A375 (cell line): ENCODE measurements at places on chromosomes 5 and 9. TPM values are rescaled to one million over a fixed set of nuclear protein-coding genes. Genes with fewer than 3 reads are reported as not detected.

Gene ASPN
- total RNA-seq: not detected in 2 replicates

Gene CBY3
- total RNA-seq: not detected in 2 replicates

Gene GLRA1
- total RNA-seq: not detected in 2 replicates

Gene RMRP
- 24,429 and 35,489 TPM in 2 replicates for total RNA-seq

Gene FBP2
- not detected in 2 replicates for total RNA-seq

Gene EQTN
- total RNA-seq: not detected in 2 replicates

Gene CDKN2B-AS1
- 0.08 TPM in 1 of 2 replicates, not detected in the other for total RNA-seq

Gene PAEP
- 0.27 and 0.41 TPM in 2 replicates for total RNA-seq

Gene MCIDAS
- total RNA-seq: 2.9 and 3.5 TPM in 2 replicates

Gene PRXL2C
- total RNA-seq: 5.8 and 6.3 TPM in 2 replicates

Gene HAVCR1
- not detected in 2 replicates for total RNA-seq

Gene KIF27
- 1.3 and 3.0 TPM in 2 replicates for total RNA-seq

Gene ECSCR
- total RNA-seq: 1.2 TPM in 1 of 2 replicates, not detected in the other

Gene ACTBL2
- total RNA-seq: 0.26 and 0.56 TPM in 2 replicates

Gene SHB
- total RNA-seq: 29.7 and 31.8 TPM in 2 replicates

Gene PTGDS
- total RNA-seq: 1.4 TPM in 1 of 2 replicates, not detected in the other

Gene PRSS3
- total RNA-seq: not detected in 2 replicates

Gene EGFLAM
- total RNA-seq: 5.3 and 5.5 TPM in 2 replicates

Gene RABL6
- total RNA-seq: 57.9 and 69.5 TPM in 2 replicates

Gene TAF11L10
- not detected in 2 replicates for total RNA-seq

Gene PCDHB2
- total RNA-seq: 11.2 and 12.8 TPM in 2 replicates

Gene PDE6A
- total RNA-seq: 0.11 and 0.49 TPM in 2 replicates

Gene AKNA
- total RNA-seq: 11.4 and 11.7 TPM in 2 replicates
